GM23248 (cell line): ENCODE measurements at places on chromosomes 13 and 19. TPM values are rescaled to one million over a fixed set of nuclear protein-coding genes. Genes with fewer than 3 reads are reported as not detected.

The ZNF536 gene
- 0.13 and 0.43 TPM in 2 replicates for total RNA-seq

The RDH8 gene
- total RNA-seq: 0.97 TPM in 1 of 2 replicates, not detected in the other

The ADGRE3 gene
- total RNA-seq: not detected in 2 replicates

The CGB1 gene
- 3.2 and 4.2 TPM in 2 replicates for total RNA-seq

The ZNF723 gene
- not detected in 2 replicates for total RNA-seq

The CLEC17A gene
- not detected in 2 replicates for total RNA-seq

The STRN4 gene
- total RNA-seq: 75.7 and 114 TPM in 2 replicates

The GPR183 gene
- not detected in 2 replicates for total RNA-seq

The HSH2D gene
- not detected in 2 replicates for total RNA-seq

The TPTE2 gene
- total RNA-seq: not detected in 2 replicates

- H3K36me3 ChIP-seq: no peaks in the 10 kb centered on the region
- no peaks in the 10 kb centered on the region for H3K27me3 ChIP-seq
- no peak overlapping the region for H3K27ac ChIP-seq
These were observed 79.6 kb downstream of the GGACT start for GRCh38 chr13:100508996-100509395.

DNA sequence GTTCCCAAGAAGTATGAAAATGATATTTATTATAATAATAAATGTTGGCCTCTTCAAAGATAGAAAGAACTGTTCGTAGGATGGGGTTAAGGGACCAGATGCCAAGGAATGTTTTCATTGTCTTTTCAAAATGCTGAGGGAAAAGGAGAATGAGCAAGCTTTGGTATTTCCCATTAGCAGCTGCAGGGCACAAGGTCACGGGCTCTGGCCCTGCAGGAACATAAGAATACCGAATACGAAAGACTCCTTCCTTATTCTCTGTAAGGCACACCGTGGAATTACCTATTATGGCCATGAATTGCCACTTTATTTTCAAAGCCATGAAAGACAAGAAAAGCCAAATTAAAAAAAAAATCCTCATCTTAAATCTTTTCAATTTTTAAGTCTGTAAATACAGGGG is 49.6 kb upstream of the OLFM4 start:
- DNase-seq: no peak
- H3K27me3 ChIP-seq: no peaks in the 10 kb centered on the region
- H3K27ac ChIP-seq: no peak overlapping the region
- H3K4me3 ChIP-seq: no peak overlapping the region

DNA sequence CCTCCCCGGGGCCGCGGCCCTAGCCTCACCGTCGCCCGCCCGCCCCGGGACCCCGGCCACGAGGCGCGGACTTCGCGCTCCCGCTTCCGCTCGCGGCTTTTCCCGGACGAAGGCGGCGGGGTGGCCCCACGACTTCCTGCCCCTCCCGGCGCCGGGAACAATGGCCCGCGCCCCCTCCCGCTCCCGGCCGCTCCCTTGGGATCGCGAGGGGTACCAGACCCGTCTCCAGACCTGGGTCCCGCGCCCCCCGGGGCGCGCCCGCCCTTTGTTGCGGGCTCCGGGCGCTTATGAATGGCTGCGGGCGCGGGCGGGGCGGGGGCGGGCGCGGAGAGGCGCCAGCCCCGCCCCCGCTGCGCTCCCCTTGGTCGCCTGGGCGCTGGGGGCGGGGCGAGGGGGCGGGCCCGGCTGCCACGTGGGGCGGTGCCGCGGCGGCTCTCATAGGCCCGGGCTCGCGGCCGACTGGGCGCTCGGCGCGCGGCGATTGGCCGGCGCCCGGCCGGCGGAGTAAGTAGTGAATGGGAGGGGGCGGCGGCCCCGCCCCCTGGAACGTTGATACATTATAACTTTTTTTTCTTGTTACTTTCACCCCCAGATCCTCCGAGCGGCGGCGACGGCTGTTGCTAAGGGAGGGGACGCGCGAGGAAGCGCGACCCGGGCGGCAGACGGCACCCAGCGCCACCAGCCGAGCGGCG is 1.1 kb downstream of the MIDN start:
- DNase-seq: peak; percentile 99
- peak overlapping the region; percentile 88 for H3K4me3 ChIP-seq
- no peaks in the 10 kb centered on the region for H3K27me3 ChIP-seq
- H3K36me3 ChIP-seq: peaks cover 11% of the 10 kb centered on the region
- H3K4me1 ChIP-seq: peaks cover 22% of the 10 kb centered on the region

DNA sequence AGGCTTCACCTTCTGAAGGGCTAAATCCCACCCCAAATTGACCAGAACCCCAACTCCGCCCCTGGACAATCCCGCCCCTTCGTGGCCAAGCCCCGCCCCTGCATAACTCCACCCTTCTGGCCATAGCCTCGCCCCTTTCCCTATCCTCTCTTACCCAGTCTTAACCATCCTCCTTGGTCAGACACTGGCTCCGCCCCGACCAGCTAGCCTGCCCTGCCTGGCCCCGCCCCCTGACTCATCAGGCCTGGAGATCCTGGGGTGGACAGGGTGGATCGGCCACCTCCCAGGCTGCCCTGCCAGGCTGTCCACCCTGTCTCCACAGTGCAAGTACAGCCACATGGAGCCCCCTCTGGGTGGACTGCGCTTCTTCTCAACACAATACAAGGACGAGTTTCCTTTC is 8.0 kb upstream of the ZNF358 start:
- peak; percentile 93 for DNase-seq
- no peak overlapping the region for H3K27ac ChIP-seq
- no peak overlapping the region for H3K4me3 ChIP-seq

DNA sequence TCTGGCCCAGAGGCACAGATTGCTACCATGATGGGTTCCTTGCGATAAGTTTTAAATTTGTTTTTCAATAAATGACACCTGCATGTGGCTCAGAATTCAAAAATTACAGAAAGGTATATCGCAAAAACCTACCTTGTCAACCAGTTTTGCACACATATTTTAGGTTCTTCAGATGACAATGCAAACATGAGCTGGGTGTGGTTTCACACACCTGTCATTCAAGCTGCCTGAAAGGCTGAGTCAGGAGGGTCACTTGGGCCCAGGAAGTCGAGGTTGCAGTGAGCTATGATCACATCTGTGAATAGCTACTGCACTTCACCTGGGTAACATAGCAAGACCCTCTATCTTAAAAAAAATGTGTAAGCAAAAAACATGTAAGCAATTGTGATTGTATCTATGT is 56.1 kb downstream of the DNM2 start:
- peaks cover 24% of the 10 kb centered on the region; the same call in 1 of the 2 replicates for H3K36me3 ChIP-seq
- no peak overlapping the region for H3K4me3 ChIP-seq
- H3K27me3 ChIP-seq: no peaks in the 10 kb centered on the region
- 0 out of 2 replicates have a peak, but pooled peaks cover 8% of the 10 kb centered on the region for H3K4me1 ChIP-seq

DNA sequence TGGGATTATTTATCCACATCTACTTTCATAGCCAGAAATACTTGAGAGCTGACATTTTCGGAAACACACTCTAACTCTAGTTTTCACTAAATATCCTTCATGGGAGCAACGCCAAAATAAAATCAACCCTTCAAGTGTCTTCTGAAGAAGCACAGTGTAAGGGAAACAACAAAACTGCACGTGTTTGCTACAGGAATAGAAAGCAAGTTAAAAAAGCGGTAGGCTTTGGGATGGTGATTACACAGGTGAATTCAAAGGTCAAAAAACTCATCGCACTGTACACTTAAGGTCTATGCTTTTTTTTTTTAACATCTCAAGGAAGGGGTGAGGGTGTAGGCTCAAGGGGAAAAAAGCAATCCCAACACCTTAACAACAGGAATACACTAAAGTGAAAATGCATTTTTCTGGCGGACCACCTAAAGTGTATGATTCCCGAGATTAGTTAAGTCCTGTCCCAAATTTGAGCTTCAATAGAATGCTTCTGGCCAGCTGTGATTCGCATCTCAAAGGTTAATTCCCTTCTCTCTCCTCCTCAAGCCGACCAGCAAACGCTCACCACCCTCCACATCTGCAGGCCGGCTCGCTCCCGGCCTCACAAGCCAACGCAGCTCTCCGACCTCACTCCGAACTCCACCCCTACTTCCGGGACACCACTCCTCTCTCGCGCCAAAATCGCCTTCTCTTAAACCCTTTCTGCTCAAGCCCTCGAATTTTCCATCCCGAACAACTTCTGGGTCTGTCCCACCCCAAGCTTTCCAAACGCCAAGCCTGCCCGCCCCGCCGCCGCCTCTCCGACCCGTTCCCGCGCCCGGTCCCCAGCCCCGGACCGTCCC is 1.1 kb downstream of the ARGLU1 start:
- peaks cover 35% of the 10 kb centered on the region for H3K4me1 ChIP-seq
- peak overlapping the region; percentile 87 for H3K4me3 ChIP-seq
- DNase-seq: peak; percentile 84

GRCh38 chr13:85197431-85197830 is 601.8 kb downstream of the SLITRK6 start:
- H3K4me1 ChIP-seq: no peaks in the 10 kb centered on the region
- H3K36me3 ChIP-seq: no peaks in the 10 kb centered on the region
- no peak overlapping the region for H3K27ac ChIP-seq
- no peaks in the 10 kb centered on the region for H3K27me3 ChIP-seq
- no peak for DNase-seq
- no peak overlapping the region for H3K4me3 ChIP-seq

- no peak overlapping the region for H3K27ac ChIP-seq
- no peak overlapping the region for H3K4me3 ChIP-seq
- DNase-seq: no peak
- H3K4me1 ChIP-seq: no peaks in the 10 kb centered on the region
These were observed 328.7 kb upstream of the EDNRB start for GRCh38 chr13:78247362-78247761.

DNA sequence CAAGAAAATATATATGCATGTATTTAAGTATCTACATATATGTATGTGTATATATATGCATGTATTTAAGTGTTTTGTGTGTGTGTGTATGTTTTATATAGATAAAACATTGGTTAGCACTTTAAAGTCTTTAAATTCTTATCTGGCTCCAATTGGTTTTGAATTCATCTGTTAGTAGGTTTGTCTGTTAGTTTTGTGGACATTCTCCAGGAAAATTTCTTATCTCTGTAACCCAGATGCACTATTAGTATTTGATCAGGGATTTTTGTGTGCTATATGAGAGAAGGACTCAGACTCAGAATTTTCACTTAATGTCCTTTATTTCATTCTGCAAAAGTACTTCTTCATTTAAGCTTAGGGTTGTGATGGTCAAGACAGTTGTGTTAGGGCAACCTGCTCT is 103.1 kb downstream of the ITGBL1 start:
- no peaks in the 10 kb centered on the region for H3K36me3 ChIP-seq
- H3K4me3 ChIP-seq: no peak overlapping the region
- H3K4me1 ChIP-seq: peaks cover 65% of the 10 kb centered on the region
- no peaks in the 10 kb centered on the region for H3K27me3 ChIP-seq

DNA sequence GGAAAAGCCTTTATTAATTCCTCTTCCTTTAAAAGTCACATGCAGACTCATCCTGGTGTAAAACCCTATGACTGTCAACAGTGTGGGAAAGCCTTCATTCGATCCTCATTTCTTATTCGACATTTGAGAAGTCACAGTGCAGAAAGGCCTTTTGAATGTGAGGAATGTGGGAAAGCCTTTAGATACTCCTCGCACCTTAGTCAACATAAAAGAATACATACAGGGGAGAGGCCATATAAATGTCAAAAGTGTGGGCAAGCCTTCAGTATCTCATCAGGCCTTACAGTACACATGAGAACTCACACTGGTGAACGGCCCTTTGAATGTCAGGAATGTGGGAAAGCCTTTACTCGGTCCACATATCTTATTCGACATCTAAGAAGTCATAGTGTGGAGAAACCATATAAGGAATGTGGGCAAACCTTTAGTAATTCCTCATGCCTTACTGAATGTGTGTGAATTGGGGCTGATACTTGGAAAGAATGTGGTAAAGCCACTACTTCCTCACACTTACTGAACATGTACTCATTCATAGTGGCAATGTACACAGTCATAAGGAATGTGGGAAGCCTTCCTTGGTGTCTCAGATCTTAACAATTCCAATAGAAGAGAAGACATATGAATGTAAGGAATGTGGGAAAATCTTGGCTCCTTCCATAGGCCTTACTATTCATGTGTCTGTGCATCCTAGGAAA is 18.8 kb downstream of the ZNF559 start:
- no peaks in the 10 kb centered on the region for H3K27me3 ChIP-seq
- H3K36me3 ChIP-seq: peaks cover 63% of the 10 kb centered on the region
- H3K4me3 ChIP-seq: no peak overlapping the region
- DNase-seq: peak; percentile 2
- H3K4me1 ChIP-seq: no peaks in the 10 kb centered on the region

DNA sequence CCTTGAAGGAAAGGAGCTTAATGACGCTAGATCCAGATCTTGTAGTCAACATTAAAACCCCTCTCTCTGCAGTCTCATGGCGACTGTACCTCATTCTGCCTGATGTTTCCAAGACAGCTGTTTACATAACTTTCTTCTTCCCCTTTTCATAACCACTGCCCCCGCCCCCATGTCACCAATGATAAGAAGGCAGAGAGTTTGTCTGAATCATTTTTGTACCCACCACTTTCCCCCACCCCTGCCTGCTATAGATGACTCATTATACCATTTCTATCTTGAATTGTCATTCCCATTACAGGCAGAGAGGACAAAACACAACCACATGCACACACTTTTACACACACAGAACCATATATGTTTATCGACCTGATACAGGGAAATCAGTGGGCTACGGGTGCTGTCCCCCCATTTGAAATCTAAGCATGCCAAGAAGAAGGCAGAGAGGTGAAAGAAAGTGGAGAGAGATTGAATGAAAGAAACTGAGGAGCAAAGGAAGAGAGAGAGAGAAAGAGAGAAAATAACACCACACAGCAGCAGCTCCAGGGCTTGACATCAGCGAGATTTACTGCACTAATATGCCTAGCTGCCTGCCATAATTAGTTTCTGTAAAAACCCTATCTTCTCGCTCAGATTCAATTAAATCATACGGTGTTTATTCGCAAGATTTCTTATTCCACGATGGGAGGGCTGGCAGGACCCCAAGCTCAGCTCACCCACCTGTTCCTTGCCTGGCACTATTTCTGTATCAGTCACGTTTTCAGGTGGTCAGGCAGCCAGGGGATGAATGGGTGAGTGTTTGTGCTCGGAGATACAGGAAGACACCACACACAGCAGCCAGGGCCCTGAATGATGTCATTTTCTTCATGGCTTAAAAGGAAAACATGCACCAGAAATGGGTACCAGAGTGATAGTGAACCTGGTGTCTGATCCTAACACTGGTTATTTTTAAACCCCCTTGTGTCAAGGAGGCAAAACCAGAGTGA is 114.3 kb upstream of the SERP2 start:
- no peaks in the 10 kb centered on the region for H3K36me3 ChIP-seq
- no peaks in the 10 kb centered on the region; the same call in 1 of the 2 replicates for H3K27me3 ChIP-seq
- peak; percentile 47 for DNase-seq
- H3K4me3 ChIP-seq: no peak overlapping the region
